ENCODE measurements at places on chromosomes 7 and 10.

- no peak for DNase-seq
Observed at GRCh38 chr10:84743483-84743882, 415.1 kb downstream of the CCSER2 start.

DNA sequence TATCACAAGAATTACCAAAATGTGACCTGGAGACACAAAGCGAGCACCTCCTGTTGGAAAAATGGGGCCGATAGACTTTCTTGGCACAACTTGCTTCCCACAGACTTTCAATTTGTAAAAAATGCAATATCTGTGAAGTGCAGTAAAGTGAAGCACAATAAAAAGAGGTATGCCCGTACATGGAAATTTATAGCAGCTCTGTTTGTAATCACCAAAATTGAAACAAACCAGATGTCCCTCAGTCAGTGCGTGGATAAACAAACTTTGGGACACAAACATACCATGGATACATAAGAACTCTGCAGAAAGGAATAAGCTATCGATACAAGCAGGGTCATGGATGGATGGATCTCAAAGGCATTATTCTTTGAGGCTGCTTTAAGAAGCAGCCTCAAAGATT lies 33.6 kb downstream of the ARID5B start:
- DNase-seq = no peak

GRCh38 chr7:46233585-46234329 lies 312.7 kb upstream of the IGFBP3 start:
- no peak for DNase-seq

GRCh38 chr10:22672319-22673090 lies 41.9 kb downstream of the PIP4K2A start:
- no peak for DNase-seq

GRCh38 chr7:148903504-148903903 lies 19.4 kb upstream of the EZH2 start:
- DNase-seq = no peak

- DNase-seq = no peak
Observed at GRCh38 chr10:112201334-112201733, 17.8 kb upstream of the GPAM start.

GRCh38 chr7:117044664-117045063 lies 91.4 kb downstream of the ST7 start:
- no peak for DNase-seq

DNA sequence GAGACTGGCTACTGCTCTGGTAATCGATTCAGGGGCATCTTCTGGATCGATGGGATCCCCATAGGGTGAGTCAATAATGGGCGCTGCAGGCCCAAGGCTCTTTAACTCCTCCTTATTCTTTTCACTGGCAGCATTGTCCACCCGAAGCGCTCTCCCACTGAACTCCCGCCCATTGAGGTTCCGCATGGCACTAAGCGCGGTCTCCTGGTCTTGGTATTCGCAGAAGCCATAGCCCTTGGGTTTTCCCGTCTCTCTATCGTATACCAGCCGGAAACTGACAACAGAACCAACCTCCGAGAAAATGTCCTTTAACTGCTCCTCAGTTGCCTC lies 285 bp downstream of the CSTF2T start:
- peak; percentile 12 for DNase-seq

DNA sequence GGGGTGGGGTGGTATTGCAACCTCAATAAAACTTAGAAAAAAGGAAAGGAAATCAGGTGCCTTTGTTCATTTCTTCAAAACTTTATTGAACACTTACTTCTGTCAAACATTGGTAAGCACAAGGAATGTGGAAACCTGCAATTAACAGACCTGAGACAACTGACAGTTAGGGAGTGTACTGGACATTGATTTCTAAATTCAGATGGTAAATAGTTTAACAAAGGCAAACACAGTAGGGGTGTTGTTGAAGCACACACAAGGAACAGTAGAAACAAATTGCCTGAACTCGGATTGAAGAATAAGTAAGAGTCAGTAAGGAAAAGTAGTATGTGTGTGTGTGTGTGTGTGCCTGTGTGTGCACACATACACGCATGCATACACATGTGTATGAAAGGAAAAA lies 108.6 kb downstream of the CSTF2T start:
- no peak for DNase-seq

- peak; percentile 37 for DNase-seq
Observed at GRCh38 chr7:23680414-23681405, 711 bp downstream of the FAM221A start.

DNA sequence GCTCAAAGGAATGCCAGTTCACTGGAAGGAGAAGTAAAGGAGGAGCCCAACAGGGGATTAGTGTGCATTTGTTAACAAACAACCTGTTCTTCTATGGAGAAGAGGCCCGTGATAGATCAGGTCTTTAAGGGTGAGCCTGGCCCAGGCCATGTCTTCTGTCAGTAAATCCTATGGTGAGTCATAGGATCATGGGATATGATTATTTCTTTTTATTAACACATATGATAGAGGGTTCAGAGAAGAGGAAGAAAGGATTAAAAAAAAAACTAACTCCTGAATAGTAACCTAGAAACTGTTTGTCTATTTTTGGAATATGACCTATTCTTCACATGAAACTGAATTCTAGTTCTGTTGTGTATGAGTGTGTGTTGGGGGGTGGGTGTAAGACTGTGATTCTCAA lies 70.4 kb downstream of the GPR158 start:
- no peak for DNase-seq

DNA sequence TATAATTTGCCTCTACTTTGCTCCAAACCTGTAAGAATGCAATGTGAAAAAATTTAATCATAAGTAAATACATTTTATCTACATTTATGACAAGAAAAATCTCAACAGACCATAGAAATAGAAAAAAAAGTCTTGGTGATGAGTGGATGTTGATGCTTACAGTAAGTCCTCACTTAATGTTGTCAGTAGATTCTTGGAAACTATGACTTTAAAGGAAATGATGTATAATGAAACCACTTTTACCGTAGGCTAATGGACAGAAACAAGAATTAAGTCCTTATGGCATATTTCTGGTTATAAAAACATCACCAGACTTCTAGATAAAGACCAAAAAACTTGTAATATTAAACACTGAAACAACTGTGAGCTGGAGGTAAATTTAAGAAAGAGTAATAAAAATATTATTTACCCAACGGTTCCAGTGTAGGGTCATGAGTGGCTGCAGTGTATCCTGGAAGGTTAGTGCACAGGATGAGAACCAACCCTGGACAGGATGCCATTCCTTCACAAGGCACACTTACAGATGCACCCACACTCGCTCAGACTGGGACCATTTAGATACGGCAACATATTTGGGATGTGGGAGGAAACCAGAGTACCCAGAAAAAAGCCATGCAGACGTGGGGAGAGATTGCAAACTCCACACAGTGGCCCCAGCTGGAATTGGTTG lies 76.3 kb downstream of the GLCCI1 start:
- DNase-seq = no peak

GRCh38 chr10:97323501-97323900 lies 4.4 kb downstream of the FRAT1 start:
- DNase-seq = no peak

GRCh38 chr10:92897916-92898315 lies 49.6 kb downstream of the EXOC6 start:
- no peak for DNase-seq

GRCh38 chr7:140219672-140220524 lies 43.1 kb upstream of the KDM7A start:
- DNase-seq = no peak

- DNase-seq = no peak
Observed at GRCh38 chr10:102131286-102132170, 1.3 kb upstream of the PPRC1 start.

GRCh38 chr7:1546274-1546908 lies 9.6 kb downstream of the TMEM184A start:
- DNase-seq = no peak

- DNase-seq = no peak
Observed at GRCh38 chr10:109343293-109343692, 580.0 kb downstream of the XPNPEP1 start.

GRCh38 chr10:123669886-123670285 lies 3.7 kb downstream of the GPR26 start:
- no peak for DNase-seq

- no peak for DNase-seq
Observed at GRCh38 chr7:9890092-9890491, 1083.6 kb upstream of the PHF14 start.

DNA sequence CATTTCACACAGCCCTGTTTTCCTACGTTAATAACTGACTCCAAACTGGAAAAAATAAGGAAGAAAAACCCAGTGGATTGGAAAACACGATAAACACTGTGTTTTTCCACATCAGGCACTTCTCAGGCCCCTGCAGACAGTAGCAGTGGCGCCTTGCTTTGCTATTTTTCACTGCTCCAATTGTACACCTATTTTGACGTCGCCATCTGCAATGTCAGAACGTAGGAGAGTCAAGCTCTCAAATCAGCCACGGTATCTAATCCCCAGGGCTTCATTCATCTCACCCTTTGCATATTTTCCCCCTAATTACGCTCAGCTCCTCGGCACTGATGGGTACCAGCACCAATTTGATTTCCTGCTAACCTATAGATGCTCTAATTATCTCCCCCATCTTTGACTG lies 338.1 kb upstream of the GALNT17 start:
- DNase-seq = no peak

DNA sequence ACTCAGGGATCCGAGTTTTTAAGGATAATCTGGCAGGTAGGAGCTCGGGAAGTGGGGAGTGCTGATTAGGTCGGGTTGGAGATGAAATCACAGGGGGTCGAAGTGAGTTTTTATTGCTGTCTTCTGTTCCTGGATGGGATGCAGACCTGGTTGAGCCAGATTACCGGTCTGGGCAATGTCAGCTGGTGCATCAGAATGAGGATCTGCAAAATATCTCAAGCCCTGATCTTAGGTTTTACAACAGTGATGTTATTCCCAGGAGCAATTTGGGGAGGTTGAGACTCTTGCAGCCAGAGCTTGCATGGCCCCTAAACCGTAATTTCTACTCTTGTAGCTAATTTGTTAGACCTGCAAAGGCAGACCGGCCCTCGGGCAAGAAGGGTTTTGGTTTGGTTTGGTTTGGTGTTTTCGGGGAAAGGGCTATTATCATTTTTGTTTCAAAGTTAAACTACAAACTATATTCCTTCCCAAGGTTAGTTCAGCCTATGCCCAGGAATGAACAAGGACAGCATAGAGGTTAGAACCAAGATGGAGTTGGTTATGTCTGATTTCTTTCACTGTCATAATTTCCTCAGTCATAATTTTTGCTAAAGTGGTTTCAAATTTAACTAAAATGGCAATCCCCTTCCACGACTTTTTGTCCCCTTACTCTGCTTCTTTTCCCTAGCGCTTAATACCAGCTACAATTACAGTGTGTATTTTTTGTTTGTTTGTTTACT lies 20.6 kb upstream of the PIK3CG start:
- DNase-seq = no peak

GRCh38 chr10:30774261-30774660 lies 144.7 kb upstream of the LYZL2 start:
- DNase-seq = no peak

DNA sequence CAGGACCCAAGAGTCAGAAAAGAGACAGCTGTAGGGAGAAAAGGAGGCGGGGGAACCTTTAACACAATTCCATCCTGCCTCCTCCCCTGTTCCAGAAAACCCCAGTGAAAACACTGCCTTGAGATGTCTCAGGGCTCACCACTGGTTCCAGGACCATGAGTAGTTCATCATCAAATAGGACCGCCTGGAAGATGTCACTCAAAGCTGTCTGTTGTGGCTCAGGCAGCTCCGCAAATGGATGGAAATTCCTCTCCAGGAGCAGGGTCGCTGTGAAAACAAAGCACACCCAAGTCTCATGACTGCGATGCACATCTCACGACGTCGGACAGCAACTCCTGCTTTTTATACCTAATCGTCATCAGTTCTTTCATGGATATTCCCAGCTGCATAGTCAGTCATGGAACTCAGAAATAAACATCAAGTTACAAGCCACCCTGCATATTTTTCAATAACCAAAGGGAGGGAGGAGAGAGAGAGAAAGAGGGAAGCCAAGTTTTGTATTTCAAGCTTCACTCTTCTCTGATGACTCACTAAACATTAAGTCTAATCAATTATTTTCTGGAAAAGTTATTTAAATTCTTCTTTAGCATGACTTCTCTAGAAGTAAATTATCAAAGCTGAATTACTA lies 49.2 kb downstream of the GSDME start:
- no peak for DNase-seq

DNA sequence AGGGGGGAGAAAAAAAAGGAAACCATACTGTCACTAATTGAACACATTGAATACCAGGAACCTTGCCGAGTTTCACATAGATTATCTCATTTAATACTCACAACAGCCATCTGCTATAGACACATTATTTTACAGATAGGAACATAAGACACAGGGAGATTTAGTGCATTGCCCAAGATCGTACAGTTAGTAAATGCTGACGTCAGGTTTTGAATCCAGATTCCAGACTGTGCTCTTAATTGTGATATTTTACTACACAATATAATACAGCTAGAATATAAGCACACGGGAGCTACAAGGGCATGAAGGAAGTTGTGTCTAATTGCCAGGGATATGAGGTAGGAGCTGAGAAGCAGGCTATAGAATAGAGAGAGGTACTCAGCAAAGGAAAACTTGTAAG lies 93.9 kb upstream of the MINDY3 start:
- DNase-seq = no peak

- DNase-seq = no peak
Observed at GRCh38 chr10:59887972-59888640, 18.2 kb downstream of the CCDC6 start.

DNA sequence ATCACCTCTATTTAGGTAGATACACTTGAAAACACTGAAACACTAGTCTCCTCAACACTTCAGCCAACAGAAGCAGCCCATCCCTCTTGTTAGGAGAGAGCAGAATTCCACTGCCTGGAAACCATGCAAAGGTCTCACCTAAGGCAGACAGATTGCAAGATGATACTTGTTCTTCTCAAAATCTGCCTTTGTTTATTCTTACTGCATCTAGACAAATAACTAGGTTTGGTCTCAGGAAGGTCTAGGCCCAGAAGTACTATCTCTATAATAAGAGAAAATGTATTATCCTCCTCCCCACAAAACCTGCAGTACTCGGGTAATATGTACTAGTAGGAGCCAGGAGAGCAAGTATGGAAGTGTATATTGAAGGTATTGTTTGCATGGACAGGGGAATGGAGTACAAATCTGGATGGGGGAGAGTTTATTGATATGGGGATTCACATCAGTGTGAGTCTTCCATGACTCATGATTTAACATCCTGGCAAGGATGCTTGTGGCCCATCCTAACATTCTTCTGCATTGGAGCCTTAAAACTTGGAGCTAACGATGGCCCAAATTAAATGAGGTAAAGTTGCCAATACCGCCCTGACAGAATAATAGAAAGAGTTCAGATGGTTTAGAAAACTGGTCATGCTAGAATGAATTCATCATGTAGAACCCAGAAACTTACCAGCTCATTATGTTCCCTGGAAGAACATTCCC lies 109.2 kb downstream of the EPC1 start:
- DNase-seq = peak; percentile 47

DNA sequence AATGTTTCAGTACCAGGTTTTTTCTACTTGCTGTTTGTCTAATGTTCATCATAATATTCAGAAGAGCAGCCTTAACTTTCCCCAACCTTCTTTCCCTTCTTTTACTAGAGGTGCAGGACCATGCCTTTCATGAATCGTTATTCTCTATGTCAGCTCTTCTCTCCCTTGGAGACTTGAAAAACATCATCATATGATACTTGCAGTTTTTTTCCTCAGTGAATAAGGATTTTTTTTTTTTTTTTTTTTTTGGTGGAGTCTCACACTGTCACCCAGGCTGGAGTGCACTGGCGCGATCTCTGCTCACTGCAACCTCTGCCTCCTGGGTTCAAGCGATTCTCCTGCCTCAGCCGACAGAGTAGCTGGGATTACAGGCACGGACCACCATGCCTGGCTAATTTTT lies 30.1 kb downstream of the SMNDC1 start:
- no peak for DNase-seq

Measured in hepatic stellate cell (primary cell).